ENCODE measurements at places on chromosomes 2 and 18.

- peak; percentile 40 for DNase-seq
These were observed at the start of gene EFHD1 for GRCh38 chr2:232633413-232634205. TSS of gene EFHD1 (plus strand) at chr2:232633604. CDS start at chr2:232633705, 101 bp downstream.

DNA sequence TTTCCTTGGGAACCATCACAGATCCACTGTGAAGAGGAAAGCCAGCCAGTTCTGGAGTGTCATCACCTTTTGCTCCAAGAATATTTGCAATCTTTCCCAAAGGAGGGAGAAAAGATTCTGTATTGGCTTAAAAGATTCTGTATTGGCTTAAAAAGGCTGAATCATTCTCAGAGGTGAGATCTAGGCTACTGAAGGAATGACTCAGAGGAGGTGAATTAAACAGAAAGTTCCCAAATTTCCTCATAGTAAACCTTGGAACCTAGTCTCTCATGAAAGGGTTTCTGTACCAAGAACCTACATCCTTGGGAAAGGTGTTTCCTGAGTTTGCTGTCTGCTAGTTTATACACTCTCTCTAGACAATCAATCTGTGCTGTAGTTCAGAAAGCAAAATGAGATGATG is 34.1 kb upstream of the GRB14 start:
- no peak for DNase-seq

DNA sequence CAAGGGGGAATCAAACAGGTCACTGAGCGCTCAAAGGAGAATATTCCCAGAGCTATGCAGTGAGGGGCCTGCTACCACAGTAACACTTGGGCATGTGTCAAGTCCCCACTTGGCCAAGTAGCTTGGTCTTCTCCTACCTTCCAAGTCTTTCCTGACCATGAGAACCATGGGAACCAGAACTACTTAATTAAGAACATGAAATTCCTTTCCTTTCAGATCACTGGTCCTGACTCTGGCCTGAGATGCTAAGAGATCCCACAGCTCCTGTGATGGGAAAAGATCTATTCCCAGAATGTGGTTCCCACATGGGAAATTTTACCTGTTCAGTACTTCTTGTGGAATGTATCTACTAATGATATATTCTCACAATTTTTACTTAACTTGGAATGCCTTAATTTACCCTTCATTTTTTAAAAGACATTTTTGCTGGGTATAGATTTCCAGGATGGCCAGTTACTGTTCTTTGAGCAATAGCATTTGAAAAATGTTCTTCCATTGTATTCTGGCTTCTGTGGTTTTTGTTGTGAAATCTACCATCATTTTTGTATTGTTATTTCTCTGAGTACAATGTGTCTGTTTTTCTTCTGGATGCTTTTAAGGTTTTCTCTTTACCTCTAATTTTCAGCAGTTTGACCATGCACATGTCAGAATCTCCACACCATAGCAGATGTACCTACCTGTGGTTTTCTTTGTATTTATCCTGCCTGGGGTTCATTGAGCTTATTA is 37.9 kb downstream of the KCNIP3 start:
- no peak for DNase-seq

- DNase-seq: no peak
These were observed 182.2 kb upstream of the STON1 start for GRCh38 chr2:48347712-48348111.

DNA sequence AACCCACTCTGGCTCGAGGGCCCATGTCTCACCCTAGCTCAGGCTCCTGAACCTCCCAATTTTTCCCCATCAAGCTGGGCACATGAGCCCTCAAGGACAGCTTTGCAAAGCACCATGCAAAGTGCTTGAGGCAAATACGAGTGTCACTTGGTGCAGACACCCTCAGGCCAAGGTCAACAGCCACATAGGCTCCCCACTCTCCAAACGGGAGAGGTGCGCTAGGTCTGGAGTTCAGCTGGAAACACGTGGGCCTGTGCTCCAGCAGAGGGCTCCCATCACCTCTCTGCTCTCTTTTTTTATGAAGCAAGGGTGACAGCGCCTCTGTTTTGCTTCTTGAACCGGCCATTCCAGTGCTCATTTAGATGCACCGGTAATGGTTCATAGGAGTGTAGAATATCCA is 11.9 kb upstream of the ARHGAP25 start:
- no peak for DNase-seq

DNA sequence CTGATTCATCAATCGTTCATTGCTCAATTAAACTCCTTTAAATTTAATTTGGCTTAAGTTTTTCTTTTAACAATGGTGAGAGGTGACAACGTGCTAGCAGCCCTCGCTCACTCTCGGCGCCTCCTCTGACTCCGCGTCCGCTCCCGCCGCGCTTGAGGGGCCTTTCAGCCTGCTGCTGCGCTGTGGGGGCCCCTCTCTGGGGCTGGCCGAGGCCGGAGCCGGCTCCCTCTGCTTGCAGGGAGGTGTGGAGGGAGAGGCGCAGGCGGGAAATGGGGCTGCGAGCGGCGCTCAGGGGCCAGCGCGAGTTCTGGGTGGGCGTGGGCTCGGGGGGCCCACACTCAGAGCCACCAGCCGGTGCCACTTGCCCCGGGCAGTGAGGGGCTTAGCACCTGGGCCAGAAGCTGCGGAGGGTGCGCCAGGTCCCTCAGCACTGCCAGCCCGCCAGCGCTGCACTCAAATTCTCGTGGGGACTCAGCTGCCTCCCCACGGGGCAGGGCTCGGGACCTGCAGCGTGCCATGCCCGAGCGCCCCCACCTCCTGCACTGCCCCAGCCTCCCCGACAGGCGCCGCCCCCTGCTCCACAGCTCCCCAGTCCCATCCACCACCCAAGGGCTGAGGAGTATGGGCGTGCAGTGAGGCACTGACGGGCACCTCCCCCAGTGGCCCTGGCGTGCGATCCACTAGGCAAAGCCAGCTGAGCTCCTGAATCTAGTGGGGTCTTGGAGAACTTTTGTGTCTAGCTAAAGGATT is 19.6 kb downstream of the ANKMY1 start:
- no peak for DNase-seq

GRCh38 chr2:26840937-26841610 is 6.9 kb upstream of the DPYSL5 start:
- DNase-seq: no peak

DNA sequence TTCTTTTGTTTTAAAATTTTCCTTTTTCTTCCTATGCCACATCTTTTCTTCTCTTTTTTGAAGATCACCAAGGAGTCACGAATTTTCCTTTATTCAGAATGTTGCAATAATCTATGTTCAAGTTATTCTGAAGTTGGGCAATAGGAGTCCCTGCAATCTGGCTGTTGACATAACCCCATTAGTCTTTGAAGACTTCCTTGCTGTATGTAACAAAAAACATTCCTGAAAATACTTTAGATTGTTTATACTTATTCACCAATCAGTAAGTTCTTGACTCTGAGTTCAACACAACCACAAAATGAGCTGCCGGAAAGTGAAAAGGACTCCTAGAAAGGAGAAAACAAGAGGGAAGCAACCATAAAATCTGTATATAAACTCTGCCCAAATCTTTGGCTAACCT is 62.8 kb downstream of the TMEM237 start:
- no peak for DNase-seq

- no peak for DNase-seq
These were observed 226.5 kb downstream of the PID1 start for GRCh38 chr2:229044581-229044980.

DNA sequence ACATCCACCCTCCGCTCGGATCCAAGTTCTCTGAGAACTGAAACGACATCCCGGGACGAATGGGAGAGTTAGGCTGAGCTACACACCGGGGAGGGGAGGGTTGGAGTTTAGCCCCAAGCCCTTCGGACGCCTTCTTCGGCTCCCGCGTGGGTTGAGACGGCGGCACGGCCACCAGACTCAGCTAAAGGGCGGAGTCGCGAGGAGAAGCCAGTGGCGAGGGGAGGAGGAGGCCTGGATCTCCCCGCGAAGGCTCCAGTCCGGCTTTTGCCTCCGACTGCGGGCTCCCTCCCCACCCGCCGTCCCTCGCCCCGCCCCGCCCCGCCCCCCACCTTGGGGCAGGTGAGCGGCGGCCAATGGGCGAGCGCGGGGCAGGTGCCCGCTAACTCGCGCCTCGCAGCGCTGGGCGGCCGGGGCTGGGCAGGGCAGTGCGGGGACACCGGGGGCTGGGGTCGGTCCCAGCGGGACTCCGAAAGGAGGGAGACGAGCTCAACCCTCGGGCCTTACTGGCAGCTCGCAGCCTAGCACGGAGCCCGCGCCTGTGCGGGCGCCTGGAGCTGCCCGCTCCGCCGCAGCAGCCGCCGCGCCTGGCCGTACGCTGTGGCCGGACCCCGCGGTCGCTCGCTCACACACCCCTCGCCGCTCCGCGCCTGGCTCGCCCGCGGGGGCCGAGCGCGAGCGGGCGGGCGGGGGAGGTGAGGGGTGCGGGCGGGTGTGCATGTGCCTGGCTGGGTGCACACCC is at the start of gene EMX1:
Gene EMX1, plus strand, starts transcription at position 382 of the 739 bp plus-strand sequence. Its CDS starts 334 bp downstream, at position 716.
- DNase-seq: peak; percentile 49

GRCh38 chr2:64742678-64743077 is 89.0 kb upstream of the SERTAD2 start:
- no peak for DNase-seq

DNA sequence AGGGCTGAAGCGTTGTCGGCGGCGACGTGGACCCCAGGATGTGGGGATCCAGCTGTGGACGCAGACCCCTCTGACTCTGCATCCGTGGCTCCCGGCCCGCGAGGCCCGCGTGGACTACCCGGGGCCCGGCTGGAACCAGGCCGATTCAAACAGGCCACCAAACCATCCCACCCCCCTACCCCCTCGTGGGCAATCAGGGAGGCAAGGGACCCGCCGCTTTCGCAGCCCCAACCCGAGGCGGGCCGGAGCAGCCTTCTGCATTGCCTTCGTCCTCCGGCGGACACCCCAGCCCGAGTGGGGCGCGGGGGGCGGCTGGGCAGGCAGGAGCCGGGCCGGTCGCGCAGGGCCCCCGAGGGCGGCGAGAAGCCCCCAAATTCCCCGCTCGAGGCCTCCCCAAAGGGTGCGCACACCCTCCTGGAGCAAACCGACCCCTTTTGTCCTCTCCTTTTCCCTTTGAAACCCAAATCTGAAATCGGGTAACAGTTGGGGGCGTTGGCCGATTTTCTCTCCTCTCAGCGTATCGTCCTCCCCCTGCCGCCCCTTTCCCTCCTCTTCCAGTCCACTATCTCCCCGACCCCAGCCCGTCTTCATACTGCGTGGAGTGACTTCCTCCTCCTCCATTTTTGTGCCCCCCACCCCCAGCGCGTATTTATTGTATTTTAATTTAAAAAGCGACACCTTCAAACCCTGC is 7.4 kb downstream of the SP9 start:
- DNase-seq: no peak

DNA sequence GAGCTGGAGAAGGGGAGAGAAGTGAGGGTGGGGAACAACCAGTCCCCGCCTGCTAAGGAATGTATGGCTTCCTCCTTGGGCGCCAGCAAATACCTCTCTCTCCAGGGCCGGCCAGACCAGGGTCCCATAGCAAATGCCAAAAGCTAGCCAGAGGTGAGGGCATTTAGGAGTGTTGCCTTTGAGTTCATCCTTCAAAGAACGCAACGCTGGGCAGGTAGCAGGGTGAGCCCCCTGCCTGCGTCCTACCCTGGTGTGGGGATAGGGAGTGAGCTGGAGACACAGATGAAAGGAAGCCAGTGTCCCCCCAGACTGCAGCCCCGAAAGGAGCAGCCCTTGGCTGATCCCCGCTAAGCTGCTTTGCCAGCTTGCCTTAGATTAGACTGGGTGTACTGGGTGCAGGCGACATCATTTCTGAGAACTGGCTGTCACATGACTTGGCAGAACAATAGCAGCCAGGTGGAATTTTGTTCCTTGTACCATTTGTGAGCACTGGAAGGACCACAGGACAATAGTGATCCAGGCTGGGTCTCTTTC is 40.4 kb downstream of the KLHL29 start:
- no peak for DNase-seq

DNA sequence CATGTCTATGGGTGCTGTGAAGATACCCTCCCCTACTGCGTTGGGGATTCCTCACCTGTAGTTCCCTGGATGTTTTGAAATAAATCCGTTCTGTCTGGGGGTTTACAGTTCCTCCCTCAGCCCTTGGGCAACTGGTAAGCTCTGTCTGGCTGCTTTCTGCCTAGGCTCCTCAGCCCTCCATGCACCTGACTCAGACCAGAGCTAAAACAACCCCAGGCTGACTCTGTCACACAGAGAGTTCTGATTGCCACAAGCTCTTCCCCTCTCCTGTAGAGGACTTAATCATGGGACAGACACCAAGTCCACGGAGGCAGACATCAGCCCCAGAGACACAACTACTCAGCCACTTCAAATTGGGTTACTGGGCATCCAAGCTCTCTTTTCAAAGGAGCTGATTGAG is 6.3 kb downstream of the VIT start:
- no peak for DNase-seq

GRCh38 chr2:164567335-164567989 is 53.8 kb downstream of the GRB14 start:
- DNase-seq: no peak

DNA sequence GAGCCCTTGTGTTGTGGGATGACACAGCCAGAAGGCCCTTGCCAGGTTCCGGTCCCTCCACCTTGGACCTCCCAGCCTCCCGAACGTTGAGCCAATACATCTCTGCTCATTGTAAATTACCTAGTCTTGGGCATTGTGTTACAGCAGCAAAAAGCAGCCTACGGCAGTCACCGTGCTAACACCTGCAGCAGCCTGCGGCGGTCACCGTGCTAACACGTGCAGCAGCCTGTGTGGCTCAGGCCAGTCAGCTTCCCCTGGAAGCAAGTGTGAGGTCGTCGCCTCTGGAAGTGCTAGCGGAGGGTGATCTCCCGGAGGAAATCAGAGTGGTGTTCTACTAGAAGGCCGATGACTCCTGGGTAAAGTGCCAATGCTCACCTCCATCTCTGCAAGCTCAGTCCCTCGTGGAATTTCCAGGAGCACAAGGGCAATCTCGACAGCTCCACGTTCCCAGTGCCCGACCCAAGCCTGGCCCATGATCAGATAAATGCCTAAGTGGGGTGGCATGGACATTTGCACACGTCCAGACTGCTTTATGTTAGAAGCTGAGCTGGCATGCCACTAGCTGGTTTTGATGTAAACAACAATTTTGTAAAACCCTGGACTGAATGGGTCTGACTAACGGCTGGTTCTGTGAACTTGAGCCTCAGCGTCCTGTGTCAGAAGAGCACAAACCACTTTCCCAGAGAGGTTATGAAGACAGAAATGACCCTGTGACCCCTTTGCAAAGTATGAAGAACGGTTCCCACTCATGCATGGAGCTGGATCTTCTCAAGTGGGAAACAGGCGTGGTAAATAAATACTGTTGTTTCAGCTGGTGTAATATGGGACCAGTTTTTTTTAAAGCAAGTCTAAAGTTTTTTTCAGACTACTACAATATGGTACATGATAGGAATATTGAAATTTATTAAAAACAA is 11.4 kb upstream of the CNDP1 start:
- no peak for DNase-seq

DNA sequence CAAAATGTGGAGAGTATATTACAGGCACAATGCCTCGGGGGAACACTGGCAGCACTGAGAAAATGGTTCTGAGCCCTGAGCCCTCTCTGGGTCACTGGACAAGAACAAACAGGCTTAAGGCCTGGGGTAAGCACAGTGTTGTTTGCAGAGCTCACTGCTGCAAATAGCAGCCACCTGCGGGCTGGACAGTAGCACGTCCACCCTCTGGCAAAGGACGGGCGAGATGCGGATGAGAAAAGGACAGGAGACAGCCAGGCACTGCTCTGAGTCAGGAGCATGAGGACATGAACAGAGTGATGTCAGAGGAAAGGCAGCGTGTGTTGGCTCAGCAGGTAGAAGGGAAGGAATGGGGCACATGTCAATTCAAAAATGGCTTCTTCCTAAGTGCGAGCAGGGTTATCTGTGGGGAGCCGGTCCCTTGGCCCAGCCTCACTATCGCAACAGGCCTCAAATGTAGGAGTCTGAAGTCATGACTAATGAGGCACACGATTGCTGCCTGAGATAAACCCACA is 25.9 kb upstream of the NEB start:
- no peak for DNase-seq

All from CD4-positive, alpha-beta T cell treated with Interleukin-21 for 1 hour (primary cell).